ENCODE measurements at places on chromosomes 13 and 19.

DNA sequence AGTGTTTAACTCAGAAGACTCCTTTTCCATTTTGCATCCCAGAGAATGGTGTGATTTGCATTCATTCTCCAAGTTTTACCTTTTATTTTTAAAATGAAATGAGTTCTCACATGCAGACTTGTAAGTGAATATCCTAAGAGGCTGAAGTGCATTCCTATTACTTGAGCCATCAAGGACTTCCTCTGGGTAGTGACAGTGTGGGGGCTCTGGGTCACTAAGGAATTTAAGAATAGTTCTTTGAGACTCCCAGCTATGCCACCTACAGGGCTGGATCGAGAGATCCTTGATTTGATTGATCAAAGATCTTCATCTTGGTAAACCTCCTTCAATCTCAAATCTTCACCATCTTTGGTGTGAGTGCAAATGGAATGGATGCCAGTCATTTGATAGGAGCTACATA, 36.3 kb upstream of the SLC10A2 start:
- no peak for DNase-seq

DNA sequence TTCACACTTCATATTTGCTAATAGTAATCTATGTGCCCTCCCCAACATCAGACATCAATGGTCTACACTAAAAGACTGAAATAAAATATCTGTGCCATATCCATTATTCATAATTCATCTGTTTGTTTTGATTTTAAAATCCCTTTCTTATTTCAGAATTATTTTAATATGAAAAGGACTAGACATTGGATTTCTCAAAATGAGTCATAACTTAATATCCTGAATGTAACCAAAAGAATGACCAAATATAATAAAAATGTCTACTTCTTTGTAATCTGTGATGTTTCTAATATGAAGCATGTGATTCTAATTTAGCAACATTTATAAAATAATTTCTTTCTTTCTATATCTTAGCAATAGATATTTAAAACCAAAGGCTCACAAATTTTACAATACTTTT, 64.9 kb downstream of the MZT1 start:
- no peak for DNase-seq

DNA sequence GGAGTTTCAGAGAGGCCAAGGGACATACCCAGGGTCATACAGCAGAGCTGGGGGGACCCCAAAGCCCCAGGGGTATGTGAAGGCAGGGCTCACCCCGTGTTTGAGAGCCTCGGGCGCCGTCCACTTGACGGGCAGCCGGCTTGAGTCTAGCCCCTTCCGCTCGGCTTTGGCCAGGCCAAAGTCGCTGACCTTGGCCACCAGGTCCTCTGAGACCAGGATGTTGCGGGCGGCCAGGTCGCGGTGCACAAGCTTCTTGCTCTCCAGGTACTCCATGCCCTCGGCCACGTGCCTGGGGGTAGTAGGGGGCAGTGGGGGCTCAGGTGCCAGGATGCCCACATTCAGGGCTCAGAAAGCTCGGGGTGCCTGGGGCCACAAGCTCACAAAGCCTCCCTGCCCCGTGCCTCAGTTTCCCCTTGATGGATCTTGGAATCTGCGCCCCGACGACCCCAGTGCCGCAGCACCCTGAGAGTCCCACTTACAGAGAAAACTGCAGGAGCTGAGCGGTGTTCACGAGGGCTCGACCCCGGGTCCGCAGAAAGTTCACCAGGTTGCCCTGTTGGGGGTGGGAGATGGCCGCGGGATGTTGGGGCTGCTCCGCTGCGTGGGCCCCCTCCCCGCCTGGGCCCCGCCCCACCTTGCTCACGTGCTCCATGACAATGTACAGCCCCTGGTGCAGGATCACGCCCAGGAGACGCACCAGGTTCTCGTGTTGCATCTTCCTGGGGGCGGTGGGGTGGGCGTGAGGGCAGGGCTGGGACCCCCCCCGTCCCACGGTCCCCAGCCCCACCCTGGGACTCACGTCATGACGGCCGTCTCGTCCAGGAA, 7.1 kb downstream of the MATK start:
- DNase-seq: no peak

GRCh38 chr13:46184277-46184699, 2.3 kb upstream of the LCP1 start:
- peak; percentile 66 for DNase-seq

DNA sequence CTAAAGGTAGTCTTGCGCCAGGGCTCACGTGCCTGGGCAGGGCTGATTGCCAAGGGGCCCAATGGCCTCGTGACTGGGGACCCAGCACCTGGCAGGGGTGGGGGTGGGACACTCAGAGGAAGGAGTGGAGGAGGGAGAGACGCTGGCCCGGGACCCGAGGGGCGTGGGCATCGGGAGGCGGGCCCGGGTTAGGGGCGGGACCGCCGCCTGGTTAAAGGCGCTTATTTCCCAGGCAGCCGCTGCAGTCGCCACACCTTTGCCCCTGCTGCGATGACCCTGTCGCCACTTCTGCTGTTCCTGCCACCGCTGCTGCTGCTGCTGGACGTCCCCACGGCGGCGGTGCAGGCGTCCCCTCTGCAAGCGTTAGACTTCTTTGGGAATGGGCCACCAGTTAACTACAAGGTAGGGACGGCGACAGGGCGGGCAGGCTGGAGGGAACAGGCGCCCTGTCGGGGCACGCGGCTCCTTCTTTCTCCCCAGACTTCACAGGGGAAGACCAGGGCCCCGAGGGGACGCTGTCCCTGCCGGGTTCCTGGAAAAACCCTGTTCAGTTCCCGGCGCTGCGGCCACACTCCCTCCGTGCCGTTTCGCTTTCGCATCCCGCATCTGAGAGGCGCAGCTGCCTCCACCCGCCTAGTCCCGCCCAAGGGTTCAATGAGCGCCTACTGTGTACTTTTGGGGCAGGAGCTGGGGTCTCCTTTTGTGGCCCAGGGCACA, at the start of gene IFI30:
Gene IFI30 (plus strand): TSS at position 242 of the 717 bp plus-strand sequence. CDS start 29 bp downstream, at position 271.
- DNase-seq: peak; percentile 95

DNA sequence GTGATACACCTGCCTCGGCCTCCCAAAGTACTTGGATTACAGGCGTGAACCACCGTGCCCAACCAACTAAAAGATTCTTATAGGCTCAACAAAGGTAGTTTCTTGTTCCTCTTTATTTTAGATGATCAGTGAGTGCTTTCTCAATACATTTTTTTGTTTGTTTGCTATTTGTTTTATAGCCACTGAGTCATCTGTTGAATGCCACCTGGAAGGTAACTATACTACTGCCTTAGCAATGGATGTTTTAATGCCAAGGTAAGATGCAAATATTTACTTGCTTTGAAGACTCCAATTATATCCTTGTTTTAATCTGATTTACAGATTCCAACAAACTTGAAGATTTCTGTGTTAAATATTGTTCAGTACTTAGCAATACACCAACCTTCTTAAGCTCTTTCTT, 2807.4 kb upstream of the PCDH20 start:
- no peak for DNase-seq

Measured in inflammatory macrophage (primary cell).